Sciatic nerve (tissue), 2 donors: ENCODE measurements at places on chromosomes 2 and 18.

- DNase-seq: no peak
Measured at GRCh38 chr18:64248836-64249235, 99.9 kb upstream of the LINC00305 start.

DNA sequence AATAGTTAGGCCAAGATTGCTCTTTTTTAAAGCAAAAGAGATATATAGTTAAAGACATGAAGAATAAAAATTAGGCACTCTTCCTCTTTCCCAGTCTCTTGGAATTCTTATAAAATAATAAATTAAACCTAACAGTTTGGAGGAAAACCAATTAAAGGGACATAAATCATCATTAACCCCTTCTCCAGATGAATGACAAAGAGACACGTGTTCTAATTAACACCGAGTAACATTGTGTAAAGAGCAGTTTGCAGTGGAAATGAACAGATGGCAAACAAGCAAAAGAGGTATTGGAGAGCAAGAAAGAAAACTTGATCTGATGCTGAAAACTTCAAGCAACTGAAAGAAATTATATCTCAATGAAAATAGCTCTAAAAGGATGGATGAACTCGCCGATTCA lies 48.4 kb downstream of the BCL2 start:
- no peak for DNase-seq

DNA sequence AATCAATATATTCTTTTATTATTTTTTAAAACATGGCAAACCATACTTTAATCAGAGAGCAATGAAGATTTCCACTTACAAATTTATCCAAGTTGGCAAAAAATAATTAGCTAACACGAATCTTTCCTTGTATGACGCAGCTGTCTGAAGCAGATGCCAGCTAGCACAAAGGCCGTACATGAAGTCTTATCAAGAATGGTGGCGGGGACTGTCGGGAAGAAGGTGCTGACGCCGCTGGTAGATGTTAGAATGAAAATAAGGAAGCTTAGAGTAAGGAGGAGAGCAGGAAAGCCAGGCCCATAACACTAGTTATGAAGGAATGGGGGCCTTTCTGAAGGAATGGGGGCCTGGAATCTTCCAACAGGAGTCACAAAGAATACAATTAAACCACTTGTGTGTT lies 96.7 kb downstream of the ZNF516 start:
- no peak for DNase-seq

- DNase-seq: no peak
Measured at GRCh38 chr2:164697688-164698461, 76.6 kb upstream of the GRB14 start.

DNA sequence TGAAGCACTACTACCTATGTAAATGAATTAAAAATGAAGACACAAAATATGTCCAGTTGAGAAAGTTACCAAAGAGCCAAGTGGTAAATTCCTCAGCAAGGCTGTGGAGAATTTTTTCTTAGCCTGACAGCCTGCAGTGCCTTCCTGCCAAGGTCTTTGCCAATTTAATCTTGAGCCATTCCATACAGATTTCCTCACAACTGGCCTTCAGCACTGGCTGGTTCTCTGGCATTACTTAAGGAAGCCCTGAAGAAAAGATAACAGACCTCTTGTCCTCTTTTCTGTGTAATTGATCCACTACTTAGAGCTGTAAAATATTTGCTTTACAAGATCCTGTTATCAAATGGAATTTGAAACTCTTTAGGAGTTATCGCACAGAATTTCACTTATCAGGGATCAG lies 334.2 kb upstream of the LRRTM1 start:
- no peak for DNase-seq

DNA sequence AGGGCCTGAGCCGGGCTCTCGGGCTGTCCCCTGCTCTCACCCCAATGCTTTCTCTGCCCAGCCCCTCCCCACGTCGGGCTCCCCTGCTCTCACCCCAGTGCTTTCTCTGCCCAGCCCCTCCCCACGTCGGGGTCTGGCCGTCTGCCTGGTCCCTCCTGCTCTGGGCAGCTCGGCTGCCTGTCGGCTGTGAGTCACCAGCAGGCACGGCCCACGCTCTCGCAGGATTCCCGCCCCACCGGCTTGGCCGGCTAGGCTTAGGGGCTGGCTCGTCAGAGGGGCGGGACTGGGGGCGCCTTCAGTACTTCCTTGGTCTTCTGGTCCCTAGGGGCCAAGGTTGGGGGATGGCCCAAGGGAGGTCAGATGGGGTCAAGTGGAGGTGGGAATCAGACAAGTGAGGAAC lies 3.3 kb downstream of the BOK start:
- DNase-seq: peak; percentile 83

DNA sequence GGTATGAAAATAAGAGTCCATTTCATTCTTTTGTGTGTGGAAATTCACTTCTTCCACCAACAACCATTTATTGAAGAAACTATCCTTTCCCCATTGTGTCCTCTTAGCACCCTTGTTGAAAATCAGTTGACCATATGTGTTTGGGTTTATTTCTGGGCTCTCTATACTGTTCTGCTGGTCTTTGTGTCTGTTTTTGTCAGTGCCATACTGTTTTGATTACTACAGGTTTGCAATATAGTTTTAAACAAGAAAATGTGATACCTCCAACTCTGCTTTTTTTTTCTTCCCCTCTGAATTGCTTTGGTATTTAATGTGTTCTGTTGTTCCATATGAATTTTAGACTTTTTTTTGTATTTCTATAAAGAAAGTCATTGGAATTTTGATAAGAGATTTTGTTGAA lies 8.4 kb downstream of the GTF2A1L start:
- DNase-seq: no peak

GRCh38 chr18:3725115-3725514 lies 275.1 kb downstream of the TGIF1 start:
- no peak for DNase-seq

- DNase-seq: no peak
Measured at GRCh38 chr2:9753276-9753600, 90.0 kb upstream of the TAF1B start.

DNA sequence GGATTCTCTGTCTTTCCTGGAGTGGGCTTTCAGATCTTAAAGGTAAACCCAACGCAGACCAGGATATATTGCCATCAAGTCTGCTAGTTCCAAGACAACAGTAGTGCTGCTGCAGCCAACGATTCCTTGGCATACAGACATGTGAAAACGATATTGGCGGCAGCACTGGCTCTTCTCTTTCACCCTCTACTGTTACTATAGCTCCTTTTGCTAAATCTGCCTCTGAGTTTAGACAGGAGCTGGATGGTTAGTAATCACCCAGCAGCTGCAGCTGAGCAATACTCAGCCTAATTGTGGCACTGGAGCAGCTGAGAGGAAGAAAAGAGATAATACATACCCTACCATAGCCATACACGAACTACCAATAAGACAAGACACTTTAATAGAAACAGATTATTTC lies 4.0 kb downstream of the YES1 start:
- DNase-seq: no peak

DNA sequence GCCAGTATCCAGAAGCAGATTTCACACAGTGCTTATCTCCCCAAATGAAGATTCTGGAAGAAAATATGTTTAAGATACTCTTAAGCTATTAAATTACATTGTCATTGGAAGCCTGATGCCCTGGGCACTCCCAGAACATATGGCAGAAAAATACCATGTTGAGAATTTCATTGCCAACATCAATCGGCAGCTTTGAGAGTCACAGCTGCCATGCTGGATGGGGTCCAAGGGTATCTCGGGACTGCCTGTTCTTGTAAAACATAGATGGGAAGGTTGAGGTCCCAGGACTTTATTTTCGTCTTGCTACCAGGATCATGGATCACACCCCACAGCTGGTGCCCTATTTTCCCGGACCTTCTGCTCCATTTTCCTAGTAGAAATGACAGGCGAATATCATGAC lies 632.5 kb downstream of the SUCLG1 start:
- DNase-seq: no peak

DNA sequence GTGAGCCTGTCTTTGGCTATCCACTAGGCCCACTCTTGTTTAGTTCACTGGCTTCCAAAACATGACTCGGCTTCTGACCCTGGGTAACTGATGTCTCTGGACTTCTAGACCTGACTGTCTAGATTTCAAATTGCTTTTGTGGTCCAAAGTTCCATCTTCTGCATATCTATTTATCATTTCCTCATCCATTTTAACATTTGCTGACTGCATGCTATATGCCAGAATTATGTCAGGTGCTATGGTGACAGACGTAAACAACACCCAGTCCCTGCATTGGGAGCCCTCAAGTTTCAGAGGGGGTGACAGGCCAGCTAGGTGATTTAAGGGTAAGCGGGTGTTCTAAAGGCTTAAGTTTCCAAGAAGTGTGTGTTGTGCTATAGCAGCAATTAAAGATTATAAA lies 140.9 kb downstream of the PIEZO2 start:
- no peak for DNase-seq

DNA sequence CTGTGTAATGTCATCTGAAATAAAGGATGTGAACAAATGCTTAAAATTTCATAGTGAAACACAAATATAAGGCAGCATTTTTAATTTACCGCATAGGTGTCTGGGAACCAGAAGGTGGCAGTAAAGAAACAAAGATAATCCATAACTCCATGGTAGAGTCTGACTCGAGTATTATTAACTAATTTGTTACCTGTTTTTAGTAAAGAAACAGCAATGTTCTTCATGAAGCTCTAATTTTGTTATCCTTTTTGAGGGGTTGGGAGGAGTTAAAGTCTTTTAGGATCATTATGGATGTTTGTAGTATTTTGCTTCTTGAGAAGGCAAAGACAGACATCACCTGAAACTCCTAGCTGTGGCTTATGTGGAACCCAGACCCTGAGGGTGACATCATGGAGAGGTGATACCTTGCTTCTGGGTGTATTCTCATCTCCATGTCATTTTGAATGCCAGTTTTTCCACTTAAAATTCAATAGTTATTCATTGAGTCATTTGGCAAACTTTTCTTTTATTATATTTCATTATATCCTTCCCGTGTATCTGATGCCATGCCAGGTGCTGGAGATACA lies 286.2 kb upstream of the EPAS1 start:
- no peak for DNase-seq
